NCI-H2081 treated with DMSO at 0.1 percent for 48 hours (cell line): ENCODE measurements at places on chromosomes 2 and 18.

DNA sequence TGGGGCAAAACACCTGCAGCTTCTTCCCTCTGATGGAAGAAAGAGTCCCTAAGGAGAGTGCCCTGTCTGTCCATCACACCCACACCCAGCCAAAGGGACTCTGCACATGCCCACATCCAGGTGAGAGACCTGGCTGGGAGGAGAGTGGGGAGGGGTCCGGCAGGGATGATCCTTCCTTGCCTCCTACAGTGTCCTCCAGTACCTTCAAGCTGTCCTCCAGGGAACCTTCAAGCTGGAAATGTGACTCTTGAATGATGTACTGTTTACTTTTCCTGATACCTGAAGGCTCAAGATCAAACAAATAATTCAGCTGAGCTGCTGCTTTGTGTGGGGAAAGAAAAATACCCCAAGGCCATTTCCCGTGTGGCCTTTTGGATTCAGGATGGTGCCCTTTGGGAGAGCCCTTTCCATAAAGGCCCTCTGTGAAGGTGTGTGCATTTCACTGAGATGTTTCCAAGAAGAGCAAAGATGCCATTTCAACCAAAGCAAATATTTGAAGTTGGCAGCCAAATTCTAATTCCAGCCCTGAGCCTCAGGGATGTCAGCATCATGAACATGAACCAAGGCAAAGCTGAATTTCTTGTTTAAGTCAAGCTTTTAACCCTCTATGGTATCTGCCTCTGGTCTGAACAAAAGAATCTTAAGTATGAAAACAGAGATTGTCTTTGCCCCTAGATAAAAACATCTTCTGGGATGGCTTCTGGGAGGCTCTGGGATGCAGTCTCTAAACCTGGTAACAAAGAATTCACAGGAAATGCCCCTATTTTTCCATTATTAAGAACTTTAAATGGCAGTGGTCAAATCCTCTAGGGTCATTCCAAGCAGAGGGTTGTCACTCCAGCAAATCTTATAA, 11.1 kb downstream of the EVA1A start:
- DNase-seq = no peak

- DNase-seq = no peak
Observed at GRCh38 chr2:172612051-172612450, 56.2 kb downstream of the PDK1 start.

GRCh38 chr2:158533009-158533408, 76.3 kb downstream of the PKP4 start:
- DNase-seq = no peak

- DNase-seq = no peak
Observed at GRCh38 chr18:37714691-37715090, 149.1 kb upstream of the CELF4 start.

DNA sequence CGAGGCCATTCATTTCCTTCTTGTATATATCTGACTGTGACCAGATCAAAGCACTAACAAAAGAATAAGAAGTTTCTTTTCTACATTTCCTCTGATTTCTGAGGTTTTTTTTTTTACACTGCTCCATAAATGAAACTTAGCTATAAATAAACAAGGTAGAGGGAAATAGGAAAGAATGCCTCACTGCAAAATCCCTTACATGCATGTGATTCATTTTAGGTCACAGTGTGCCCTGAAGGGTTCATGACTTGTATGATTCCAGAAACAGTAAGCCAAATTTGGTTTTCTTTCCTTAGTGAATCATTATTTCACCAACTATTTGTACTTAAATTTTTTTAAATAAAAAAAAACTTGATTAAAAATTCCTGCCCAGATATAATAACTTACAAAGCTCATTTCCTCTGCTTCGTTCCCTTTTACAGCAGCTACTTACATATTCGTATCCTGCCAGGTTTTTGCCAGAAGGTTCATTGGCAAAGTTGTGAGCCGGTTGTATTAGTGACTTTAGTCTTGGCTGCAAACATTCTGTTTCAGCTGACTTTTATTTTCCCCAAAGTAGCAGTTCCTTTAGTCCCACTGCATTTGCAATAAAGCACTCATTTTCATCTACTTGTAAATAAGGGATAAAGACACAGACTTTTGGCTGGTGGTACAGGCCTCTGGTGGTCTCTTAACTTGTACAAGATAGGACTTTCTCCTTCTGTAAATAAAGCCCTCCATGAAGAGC, 58.6 kb downstream of the LRP2 start:
- no peak for DNase-seq

DNA sequence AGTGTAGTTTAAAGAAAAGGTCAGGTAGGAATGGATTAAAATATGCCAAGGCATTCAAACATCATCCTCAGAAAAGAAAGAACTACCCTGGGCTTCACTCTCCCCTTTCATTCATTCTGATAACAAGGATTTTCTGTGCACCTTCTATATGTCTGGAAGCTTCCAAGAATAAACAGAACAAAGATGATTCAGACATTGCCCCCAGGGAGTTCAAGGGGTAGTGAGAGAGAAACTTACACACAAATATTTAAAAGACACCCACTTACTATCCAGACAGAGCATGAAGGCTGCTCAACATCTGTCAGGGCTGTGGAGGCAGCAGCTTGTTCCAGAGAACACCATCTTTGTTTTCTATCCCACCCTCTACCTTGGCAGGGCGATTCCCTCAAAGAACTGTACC, 140.5 kb downstream of the ALK start:
- no peak for DNase-seq

DNA sequence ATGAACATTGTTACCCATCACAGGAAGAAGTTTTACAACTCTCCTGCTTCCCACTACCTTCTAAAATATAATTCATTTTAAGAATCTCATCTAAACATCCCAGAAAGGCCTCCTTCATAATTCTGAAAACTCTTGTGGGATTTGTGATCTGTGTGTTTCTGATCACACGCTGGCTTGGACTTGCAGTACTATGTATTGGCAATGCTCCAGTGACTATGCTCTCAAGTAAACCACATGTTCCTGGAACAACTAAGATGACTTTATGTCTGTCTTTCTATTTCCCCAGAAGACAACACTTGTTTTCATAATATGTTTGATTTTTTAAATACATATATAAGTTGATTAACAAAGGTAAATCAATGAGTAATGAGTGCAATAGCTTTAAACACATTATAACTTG, 376.6 kb upstream of the NETO1 start:
- DNase-seq = no peak

- DNase-seq = no peak
Observed at GRCh38 chr2:237150831-237151375, 65.2 kb downstream of the COPS8 start.

- DNase-seq = no peak
Observed at GRCh38 chr2:239946562-239946863, 78.6 kb downstream of the NDUFA10 start.
